Activated naive CD8-positive, alpha-beta T cell treated with anti-CD3 and anti-CD28 coated beads, Interleukin-2, amount 50 U/mL, for 16 hours (primary cell): ENCODE measurements at places on chromosomes 11 and 22.

- DNase-seq: no peak
Observed at GRCh38 chr11:28049338-28050216, 58.4 kb downstream of the KIF18A start.

DNA sequence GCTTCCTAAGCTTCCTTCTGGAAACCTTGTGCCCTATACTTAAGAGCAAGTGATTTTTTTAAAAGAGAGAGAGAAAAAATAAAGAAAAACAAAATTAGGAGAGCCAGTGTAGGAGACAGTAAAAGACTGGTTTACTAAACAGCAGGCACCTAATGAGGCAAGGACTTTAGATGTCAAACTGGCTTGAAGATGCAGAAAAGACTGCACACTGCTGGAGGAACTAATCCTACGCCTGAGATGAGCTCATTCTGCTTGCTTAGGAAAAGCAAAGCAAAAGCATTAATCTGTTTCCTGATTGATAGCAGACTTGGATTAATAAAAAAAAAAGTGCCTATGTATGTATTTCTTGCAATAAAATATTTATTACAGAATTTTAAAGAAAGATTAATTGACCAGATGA, 113.6 kb upstream of the SEZ6L start:
- DNase-seq: no peak

DNA sequence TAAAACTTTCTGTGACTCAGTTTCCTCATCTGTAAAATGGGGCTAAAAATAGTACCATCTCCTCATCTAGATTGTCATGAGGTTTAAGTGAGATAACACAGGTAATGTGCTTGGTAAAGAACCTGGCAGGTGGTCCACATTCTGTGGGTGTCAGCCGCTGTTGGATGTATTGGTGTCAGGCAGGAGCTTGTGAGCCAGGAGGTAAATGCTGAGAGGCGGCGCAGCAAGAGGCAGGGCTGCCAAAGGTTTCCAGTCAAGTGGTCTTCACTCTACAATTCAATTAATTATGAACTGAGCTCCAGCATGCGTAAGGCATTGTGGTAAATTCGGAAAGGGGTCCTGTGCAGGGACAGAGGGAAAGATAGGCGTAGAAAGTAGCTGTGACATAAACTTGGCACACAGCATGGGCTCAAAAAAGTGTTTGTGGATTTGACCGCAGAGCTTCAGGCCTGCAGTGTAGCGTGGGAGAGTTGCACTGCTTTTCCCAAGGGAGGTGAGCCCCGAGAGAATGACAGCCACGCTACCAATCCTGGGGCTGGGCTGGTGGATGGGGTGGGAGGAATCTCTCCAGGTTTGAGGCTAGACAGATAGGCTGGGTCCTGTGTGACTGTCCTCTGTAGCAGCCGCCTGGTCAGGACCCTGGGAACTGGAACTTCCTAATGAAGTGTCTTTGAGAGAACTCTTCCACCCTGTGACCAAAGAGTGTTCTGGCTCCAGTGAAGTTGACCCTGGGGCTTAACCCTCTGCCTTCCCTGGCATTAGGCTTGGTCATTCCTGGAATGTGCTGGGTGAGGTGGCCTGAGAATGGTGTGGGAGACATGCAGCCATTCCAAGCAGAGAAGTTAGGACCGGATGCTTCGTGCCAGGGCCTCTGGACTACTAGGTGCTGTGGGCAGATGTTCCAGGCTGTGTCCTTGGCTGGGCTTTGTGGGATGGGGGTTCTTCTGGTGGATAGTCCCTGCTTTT, 122.4 kb downstream of the FEZ1 start:
- DNase-seq: no peak

- no peak for DNase-seq
Observed at GRCh38 chr11:64620381-64620971, 29.5 kb downstream of the SLC22A12 start.

- no peak for DNase-seq
Observed at GRCh38 chr11:94112206-94112953, 16.3 kb upstream of the PANX1 start.

DNA sequence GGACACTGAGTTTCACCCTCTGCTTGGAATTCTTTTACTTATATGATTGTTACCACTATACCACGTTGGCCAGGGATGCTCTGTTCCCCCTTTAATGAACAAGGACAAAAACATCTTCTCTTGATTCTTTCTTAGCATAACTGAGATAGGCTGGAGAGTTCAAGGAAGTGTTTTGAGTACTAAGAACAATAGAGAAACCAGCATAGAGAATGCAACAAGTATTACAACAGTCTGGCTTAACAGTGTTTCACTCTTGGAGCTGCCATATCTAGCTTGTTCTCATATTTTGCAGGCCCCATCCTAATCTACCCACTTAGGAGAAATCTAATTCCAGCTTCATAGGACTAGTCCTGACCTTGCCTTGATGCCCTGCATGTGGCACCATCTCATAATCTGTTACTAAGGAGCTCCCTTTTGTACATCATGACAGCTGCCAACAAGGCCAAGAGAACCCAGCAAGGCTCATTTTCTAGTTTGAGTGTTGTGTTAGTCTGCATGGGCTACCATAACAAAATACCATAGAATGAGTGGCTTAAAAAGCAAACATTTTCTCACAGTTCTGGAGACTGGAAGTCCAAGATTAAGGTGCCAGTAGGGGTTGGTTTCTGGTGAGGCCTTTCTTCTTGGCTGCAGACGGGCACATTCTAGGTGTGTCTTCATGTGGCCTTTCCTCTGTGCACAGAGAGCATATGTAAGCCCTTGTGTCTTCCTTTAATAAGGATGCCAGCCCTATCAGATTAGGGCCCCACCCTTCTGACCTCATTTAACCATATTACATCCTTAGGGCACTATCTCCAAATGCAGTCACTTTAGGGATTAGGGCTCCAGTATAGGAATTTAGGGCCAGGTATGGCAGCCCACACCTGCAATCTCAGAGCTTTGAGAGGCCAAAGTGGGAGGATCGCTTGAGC, 37.8 kb downstream of the PACS1 start:
- no peak for DNase-seq

- no peak for DNase-seq
Observed at GRCh38 chr22:29306835-29307595, 565 bp downstream of the GAS2L1 start.
